ENCODE measurements at places on chromosomes 7 and 10.

DNA sequence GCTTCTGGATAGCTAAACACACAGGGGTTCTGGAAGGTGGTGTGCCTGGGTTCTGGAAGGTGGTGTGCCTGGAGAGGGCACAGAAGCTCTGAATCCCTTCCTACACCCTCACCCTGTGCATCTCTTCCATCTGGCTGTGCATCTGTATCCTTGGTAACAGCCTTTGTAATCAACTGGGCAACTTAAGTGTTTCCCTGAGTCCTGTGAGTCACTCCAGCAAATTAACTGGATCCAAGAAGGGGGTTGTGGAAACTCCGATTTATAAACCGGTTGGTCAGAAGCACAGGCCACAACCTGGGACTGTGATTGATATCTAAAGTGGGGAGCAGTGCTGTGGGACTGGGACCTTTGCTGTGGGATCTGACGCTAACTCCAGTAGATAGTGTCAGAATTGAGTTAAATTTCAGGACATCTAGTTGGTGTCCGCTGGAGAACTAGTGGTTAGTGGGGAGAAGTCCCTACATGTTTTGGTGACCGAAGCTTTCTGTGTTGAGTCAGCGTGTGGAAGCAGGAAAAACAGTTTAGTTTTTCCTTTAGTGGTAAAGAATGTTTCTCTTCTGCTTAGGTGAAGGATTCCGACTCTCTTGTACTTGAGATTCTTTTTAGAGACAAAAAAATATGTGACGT, 228.1 kb downstream of the BMPER start:
- DNase-seq: no peak

DNA sequence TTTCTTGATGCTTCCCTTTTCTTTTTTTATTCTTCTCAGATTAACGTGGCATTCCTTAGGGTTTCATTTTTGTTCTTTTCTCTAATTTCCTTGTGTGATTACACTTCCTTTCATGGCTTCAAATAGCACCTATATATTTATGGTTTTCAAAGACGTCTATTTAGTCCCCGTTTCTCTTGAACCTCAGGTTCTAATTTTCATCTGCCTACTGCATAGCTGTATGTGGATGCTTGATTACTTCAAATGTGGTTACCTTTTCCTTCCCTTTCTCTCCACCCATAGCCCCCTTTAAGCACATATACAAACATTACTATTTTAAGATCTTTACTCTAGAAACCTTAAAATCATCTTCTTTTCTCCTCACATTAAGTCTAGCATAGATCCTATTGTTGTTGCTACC, 2.4 kb downstream of the TPST1 start:
- DNase-seq: no peak

GRCh38 chr7:138625849-138626230, 75.3 kb downstream of the SVOPL start:
- DNase-seq: no peak

GRCh38 chr7:137462074-137462715, 118.7 kb upstream of the PTN start:
- DNase-seq: no peak
